Aorta (tissue), 5 donors: ENCODE measurements at places on chromosomes 4 and X. TPM values are rescaled to one million over a fixed set of nuclear protein-coding genes. Genes with fewer than 3 reads are reported as not detected.

DNA sequence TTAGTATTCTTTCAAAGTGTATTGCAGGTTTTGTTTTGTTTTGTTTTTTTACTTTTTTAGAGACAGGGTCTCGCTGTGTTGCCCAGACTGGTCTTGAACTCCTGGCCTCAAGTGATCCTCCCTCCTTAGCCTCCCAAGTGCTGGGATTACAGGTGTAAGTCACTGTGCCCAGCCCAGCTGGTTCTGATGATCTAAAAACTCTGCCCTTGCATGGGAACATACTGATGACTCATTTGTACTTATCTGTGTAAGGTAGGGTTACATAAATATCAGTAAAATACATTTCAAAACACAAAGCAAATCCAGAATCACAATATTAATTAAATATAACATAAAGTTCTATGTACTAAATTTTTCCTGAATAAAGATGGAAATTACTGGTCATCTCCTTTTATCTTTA, 7.4 kb upstream of the SLC9B1 start:
- H3K4me3 ChIP-seq, result no peak overlapping the region
- no peaks in the 10 kb centered on the region for H3K27me3 ChIP-seq
- DNase-seq, result no peak
- H3K4me1 ChIP-seq, result no peaks in the 10 kb centered on the region
- no peaks in the 10 kb centered on the region for H3K36me3 ChIP-seq

DNA sequence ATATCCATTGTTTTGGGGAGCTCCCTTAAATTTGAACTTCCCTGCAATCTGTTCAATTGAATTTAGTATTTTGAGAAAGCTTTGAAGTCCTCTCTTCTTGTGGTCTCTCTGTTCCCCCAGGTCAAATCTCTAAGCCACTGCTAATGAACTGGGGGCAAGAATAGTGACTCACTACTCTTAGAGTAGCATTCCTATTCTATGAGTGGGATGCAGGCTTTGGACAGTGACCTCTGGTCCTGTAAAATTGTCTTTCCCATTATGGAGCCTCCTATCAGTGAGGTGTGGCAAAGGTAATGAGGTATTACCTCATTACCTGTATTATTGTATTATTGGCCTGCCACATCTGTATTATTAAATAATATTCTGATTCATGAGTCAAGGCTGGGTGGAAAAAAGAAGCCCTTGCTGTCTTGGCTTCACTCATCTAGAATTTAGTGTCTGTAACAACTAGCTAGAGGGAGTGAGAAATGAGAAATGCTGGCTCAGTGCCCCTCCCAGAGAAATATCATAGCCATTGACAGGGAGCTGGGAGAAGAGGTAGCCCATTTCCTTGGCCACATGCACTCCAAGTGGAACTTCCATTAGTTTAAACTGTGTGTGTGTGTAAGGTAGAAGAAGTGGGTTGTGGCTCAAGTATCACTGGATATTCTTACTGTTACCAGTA, 393.9 kb upstream of the CTSO start:
- no peaks in the 10 kb centered on the region for H3K36me3 ChIP-seq
- H3K4me1 ChIP-seq, result peaks cover 4% of the 10 kb centered on the region

- no peaks in the 10 kb centered on the region for H3K27me3 ChIP-seq
- no peak overlapping the region for H3K27ac ChIP-seq
- H3K4me3 ChIP-seq, result no peak overlapping the region
- DNase-seq, result no peak
- no peaks in the 10 kb centered on the region for H3K36me3 ChIP-seq
These were observed 230.5 kb downstream of the IDS start for GRCh38 chrX:149274516-149275105.

DNA sequence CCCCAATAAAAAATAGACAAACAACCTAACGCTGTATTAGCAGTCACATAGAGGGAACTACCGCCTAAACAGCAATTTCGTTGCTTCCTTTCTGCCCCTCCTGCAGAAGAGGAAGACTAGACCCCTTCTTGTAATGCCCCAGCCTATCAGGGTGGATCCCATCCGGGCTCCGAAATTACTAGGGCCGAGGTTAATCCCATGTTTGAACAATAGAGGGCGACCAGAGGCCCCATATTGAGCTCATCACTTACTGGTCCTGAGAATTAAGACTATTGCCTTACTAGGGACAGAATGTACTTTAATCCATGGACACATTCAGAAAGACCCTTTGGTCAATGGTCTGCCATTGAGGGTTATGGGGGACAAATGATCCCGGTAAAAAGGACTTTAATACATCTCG, 11.8 kb upstream of the ZNF630 start:
- no peak for DNase-seq
- no peaks in the 10 kb centered on the region for H3K27me3 ChIP-seq
- no peaks in the 10 kb centered on the region for H3K4me1 ChIP-seq
- H3K4me3 ChIP-seq, result no peak overlapping the region
- no peak overlapping the region for H3K27ac ChIP-seq

- H3K27me3 ChIP-seq, result no peaks in the 10 kb centered on the region
- H3K4me3 ChIP-seq, result no peak overlapping the region
- H3K27ac ChIP-seq, result no peak overlapping the region
- no peaks in the 10 kb centered on the region for H3K36me3 ChIP-seq
- no peak for DNase-seq
These were observed 48.4 kb downstream of the MTM1 start for GRCh38 chrX:150616863-150617198.

DNA sequence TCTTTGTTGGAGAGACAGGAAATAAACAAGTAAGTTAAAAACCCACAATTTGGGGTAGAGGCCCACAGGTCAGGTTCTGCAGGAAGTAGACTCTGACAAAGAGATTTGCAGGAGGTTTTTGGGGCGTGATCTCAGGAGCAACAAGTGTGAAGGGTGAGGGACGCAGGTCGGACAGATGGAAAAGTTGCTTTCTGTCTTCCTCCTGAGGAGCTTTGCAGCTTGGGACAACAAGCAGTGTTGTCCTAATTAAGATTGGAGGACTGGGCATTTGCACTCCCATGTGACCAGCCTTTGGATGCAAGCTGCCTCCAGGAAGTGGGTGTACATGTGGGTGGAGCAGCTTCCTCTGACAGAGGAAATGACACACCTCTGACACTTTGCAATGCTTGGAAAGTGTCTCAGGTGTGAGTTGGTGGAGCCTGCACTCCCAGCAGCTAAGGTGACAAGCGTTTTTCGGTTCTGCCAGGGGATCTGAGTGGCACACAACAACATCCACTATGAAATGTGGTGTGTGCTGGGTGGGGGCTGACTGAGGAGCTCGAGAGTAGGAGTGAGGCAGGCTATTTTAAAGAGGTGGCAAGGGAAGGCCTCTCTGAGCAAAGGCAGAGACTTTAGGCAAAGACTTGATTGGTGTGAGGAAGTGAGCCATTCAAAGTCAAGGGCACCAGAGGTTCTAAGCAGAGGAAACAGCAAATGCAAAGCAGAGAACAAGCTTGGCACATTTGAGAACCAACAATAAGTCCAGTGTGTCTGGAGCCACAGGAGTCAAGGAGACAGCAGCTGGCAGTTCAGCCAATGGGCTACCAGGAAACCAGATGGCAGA, 339.8 kb upstream of the GATB start:
- H3K27me3 ChIP-seq, result no peaks in the 10 kb centered on the region
- no peak for DNase-seq
- no peak overlapping the region for H3K27ac ChIP-seq
- H3K4me1 ChIP-seq, result no peaks in the 10 kb centered on the region

DNA sequence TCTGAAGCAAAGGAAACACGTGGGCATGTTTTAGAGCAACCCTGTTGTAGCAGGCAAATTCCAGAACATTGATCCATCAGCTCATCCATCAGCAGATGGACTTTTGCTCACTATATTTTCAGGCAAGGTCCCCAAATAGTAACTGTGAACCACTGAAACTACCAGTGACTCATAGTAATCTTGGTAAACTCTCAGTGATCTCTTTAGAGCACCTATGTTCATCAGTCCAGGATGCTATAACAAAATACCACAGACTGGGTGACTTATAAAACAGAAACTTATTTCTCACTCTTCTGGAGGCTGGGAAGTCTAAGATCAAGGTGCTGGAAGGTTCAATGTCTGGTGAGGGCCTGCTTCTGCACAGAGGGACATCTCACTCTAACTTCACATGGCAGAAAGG, 28.9 kb upstream of the BTC start:
- no peak for DNase-seq
- no peak overlapping the region for H3K27ac ChIP-seq
- H3K36me3 ChIP-seq, result no peaks in the 10 kb centered on the region

- H3K27me3 ChIP-seq, result no peaks in the 10 kb centered on the region
- no peaks in the 10 kb centered on the region for H3K36me3 ChIP-seq
- no peaks in the 10 kb centered on the region for H3K4me1 ChIP-seq
- no peak overlapping the region for H3K27ac ChIP-seq
- DNase-seq, result no peak
These were observed 25.9 kb downstream of the PLAC1 start for GRCh38 chrX:134632355-134632754.

GRCh38 chr4:184479516-184479950, 5.2 kb upstream of the IRF2 start:
- no peak for DNase-seq
- H3K4me3 ChIP-seq, result no peak overlapping the region
- H3K4me1 ChIP-seq, result no peaks in the 10 kb centered on the region
- no peaks in the 10 kb centered on the region for H3K27me3 ChIP-seq
- no peak overlapping the region for H3K27ac ChIP-seq

- H3K4me3 ChIP-seq, result no peak overlapping the region
- no peaks in the 10 kb centered on the region for H3K4me1 ChIP-seq
- no peak overlapping the region for H3K27ac ChIP-seq
- DNase-seq, result no peak
These were observed 147.2 kb upstream of the DIPK2B start for GRCh38 chrX:45347877-45348276.

The SEPTIN6 gene
- 6.4 TPM for polyA plus RNA-seq

DNA sequence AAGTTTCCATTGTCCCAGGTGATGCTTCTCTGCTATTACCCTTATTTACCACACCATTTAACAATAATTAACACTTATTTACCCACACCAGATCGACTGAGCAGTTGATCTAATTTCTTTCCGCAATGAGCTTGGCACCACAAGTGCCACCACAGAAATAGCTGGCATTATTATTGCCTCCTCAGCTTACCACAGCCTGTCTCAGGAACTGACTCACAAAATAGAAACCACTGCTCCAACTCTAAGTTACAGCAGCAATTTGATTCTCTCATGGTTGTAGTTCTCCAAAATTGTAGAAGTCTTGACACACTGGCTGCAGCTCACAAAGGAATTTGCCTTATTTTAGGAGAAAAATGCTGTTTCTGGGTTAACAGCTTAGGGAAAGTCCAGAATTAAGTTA, 22.5 kb downstream of the ZNF721 start:
- no peaks in the 10 kb centered on the region for H3K36me3 ChIP-seq
- DNase-seq, result no peak
- no peaks in the 10 kb centered on the region for H3K4me1 ChIP-seq
- no peaks in the 10 kb centered on the region for H3K27me3 ChIP-seq
- H3K27ac ChIP-seq, result no peak overlapping the region
- no peak overlapping the region for H3K4me3 ChIP-seq

- no peaks in the 10 kb centered on the region for H3K4me1 ChIP-seq
- H3K36me3 ChIP-seq, result peaks cover 1% of the 10 kb centered on the region
- H3K27me3 ChIP-seq, result no peaks in the 10 kb centered on the region
These were observed 5.1 kb upstream of the TREX2 start for GRCh38 chrX:153450949-153451277.

GRCh38 chr4:68344049-68344448, 5.8 kb downstream of the YTHDC1 start:
- H3K27ac ChIP-seq, result no peak overlapping the region
- no peak overlapping the region for H3K4me3 ChIP-seq
- H3K27me3 ChIP-seq, result no peaks in the 10 kb centered on the region
- DNase-seq, result no peak
- no peaks in the 10 kb centered on the region for H3K36me3 ChIP-seq
